ENCODE measurements at places on chromosomes 16 and 17.

- DNase-seq, result no peak
Observed at GRCh38 chr17:82443465-82444283, 6.9 kb downstream of the CYBC1 start.

- DNase-seq, result no peak
Observed at GRCh38 chr17:43216369-43216761, 4.7 kb downstream of the TMEM106A start.

DNA sequence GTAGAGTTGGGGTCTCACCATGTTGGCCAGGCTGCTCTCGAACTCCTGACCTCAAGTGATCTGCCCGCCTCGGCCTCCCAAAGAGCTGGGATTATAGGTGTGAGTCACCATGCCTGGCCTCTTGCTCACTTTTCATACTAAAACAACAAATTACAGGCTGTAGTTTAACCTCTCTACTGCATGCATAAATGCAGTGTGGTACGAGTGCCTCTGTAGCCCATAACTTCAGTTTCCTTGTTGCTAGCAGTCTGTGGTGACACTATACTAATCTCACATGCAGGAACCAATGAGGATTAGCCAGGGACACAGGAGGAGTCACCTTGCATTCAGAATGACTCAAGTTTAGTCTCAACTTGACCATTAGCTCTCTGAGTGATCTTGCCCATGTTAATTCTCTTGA lies 20.1 kb downstream of the HMOX2 start:
- DNase-seq, result no peak

GRCh38 chr17:68662037-68662432 lies 60.9 kb upstream of the FAM20A start:
- DNase-seq, result no peak

DNA sequence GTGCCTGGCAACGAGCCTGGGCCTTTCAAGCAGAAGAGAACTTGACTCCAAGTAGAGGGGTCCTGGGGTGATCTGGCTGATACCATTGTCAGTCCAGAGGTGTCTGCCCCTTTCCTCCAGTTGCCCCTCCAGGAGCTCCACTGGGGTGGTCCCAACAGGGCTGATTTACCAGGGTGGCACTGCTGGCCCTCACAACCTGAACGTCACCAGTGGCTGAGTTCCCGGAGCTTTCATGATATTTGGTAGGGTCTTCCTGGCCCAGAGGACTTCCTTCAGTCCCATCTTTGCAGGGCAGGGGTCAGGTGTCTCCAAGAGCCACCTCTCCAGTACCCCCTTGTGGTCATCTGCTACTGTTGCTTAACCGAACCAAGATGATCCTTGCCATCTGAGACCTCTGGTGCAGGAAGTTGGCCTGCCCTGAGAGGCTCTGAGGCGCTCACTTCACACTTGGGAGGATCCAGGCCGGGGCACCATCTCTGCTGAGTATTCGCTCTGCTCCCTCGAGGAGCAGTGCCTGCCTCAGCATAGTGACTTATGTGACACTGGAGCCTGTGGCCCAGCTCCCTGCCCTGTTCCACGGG lies 3.5 kb downstream of the LIMD2 start:
- no peak for DNase-seq

- DNase-seq, result no peak
Observed at GRCh38 chr16:65318590-65319257, 196.9 kb upstream of the CDH11 start.

DNA sequence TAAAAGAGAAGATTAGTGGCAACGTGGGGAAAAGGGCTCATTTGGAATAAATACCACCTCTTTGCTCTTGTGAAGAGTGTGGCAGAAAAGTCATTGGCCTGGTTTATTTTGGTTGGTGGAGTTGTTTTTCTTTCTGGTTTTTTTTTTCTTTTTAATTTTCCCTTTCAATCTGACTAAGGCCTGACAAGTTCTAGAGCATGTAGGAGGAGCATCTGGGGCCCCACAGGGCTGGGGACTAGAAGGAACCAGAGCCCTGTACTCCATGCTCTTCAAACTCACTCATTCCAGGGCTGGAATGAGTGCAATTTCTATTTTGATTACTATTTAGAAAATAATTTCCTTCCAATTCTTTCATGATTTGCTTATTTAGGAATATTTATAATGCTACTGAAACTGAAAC lies 13.3 kb downstream of the IRX5 start:
- DNase-seq, result no peak

DNA sequence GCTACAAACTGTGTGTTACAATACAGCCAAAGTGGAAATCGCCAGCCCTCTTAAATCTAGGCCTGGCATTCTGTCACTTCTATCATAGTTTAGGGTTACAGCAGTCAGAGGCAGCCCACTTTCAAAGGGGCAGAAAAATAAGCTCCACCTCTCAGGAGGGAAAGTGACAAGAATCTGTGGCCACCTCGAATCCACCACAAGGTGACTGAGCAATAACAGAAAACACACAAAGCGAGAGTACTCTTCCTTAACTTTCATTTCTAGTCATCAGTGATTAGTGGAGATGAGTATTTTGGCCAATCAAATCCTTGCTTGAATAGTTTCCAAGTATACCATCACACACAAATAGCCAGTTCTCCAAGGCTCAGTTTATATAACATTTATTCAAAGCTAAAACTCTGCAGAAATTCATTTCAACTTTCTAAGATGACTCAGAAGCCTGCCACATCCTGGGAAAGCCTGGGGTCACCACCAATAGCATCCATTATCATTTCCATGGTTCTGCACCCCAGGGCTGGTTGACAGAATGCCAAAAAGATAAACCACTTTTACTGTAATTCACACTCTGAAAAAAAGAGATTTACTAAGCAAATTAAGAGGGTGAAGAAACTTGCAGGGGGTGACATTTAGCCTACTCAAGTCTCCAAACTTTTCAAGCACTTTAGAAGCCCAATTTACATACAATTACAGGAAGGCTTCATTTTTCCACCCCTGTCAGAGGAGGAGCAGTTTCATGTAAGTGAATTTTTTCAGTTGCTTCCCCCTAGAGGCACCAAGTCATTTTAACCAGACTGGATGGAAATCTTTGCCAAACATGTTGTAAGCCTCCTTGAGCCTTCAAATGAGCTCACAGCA lies 66.8 kb downstream of the SALL1 start:
- DNase-seq, result no peak

- DNase-seq, result no peak
Observed at GRCh38 chr17:1873418-1873817, 43.6 kb downstream of the RPA1 start.

DNA sequence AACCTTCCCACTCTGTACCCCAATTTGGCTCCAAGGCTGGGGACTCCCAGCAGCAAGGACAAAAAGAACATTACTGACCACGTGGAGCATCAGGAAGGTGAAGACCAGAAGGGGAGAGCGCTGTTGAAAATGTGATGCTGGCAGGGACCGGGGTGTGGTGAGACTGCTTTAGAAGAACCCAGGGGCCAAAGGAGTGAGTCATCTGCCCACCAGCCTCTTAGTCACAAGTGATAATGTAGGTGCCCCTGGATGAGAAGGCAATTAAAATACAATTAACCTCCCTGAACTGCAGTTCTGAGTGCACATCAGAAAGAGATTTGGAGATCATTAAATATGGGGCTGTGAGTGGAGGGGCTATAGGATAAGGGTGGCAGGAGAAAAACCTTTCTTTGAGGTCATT lies 366.6 kb upstream of the CCL2 start:
- no peak for DNase-seq

- no peak for DNase-seq
Observed at GRCh38 chr17:45334701-45335677, 18.2 kb upstream of the MAP3K14 start.

DNA sequence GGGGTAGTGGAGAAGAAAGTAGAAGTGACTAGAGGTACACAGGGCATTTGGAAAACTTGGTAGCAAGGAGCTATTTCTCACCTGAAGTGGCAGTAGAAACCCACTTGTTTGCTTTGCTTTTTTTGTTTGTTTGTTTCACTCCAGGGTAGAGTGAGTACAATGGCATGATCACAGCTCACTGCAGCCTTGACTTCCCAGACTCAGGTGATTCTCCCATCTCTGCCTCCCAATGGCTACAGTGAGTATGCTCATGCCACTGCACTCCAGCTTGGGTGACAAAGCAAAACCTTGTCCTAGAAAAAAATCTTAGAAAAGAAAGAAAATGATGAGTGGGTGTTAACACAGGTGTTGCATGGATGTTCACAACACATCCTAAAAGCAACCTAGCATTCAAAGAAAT lies 40.4 kb downstream of the SCNN1G start:
- DNase-seq, result no peak

DNA sequence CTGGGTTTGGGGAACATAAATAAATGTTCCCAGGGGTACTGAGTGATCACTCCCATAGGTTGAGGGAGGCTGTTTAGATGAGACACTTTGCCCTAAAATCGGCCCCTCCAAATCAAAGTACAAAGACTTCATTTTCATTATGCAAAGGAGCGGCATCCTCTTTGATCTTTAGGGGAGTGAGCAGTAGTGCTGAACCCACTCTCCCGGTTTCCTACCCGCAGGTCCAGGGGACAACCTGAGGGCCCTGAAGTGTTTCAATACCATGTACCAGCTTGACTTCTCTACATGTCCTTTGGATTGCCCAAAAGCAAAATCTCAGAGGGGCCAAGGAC lies 3.6 kb downstream of the HOXB6 start:
- DNase-seq, result no peak

- no peak for DNase-seq
Observed at GRCh38 chr16:11473728-11474127, 113.0 kb downstream of the LITAF start.

GRCh38 chr16:71777329-71777728 lies 31.3 kb downstream of the AP1G1 start:
- DNase-seq, result no peak

DNA sequence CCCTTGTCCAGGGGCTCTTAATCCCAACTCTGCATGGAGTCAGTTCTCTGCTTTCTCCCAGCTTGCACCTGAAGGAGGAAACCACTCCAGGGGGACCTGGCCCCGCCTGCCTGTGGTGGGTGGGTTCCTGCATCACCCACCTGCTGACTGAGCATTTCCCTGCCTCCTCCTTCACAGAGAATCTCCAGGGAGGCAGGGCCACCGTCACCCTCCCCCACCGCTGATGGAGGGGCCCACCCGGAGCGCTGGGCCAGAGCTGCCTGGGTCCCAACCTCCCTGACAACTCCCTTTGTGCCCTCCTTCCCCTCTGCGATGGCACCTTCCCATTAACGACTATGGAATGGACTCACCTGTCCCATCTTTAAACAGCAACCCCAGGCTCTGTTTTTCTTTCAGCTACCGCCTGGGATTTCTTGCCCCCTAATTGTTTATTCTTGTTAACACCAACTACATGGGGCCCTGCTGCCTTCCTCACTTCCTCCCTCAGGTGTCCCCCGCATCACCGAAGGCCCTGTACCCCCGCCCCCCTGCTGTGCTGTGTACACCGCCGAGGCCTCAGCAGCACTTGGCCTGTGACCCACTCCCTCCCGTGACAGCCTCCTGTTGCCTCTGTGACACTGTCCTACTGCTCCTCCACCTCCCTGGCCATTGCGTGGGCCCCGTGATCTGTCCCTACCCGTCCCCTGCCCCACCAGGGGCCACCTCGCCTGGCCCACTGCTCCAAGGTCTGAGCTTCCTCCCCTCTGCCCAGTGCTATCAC lies 842 bp upstream of the TEDC2 start:
- no peak for DNase-seq

DNA sequence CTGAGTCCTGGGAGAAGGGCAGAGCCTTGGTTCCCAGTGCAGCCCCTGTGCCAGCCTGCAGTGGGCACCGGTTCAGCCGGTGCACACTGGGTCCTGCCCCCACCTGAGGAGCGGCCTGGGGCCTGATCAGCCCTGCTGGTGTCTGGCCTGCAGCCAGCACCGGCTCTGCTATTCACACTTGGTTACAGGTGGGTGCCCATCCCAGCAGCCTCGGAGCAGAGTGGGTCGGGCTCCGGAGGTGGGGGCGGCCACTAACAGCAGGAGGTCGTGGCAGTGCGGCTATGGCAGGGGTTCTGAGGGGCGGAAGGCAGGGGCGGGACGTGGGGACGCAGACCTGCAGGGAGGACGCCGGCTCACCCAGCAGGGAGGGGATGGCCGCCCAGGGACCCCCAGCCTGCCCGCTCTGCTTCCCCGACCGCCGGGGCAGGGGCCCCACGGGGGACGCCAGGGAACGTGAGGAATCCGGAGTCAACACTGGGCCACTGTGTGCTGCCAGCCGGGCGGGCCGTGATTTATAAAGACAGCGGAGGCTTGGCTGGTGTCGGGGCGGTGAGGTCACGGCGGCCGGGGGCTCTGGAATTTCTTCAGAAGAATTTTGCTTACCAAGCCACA lies 20.3 kb downstream of the METRNL start:
- no peak for DNase-seq

GRCh38 chr17:17063546-17064122 lies 21.4 kb downstream of the MPRIP start:
- DNase-seq, result no peak

DNA sequence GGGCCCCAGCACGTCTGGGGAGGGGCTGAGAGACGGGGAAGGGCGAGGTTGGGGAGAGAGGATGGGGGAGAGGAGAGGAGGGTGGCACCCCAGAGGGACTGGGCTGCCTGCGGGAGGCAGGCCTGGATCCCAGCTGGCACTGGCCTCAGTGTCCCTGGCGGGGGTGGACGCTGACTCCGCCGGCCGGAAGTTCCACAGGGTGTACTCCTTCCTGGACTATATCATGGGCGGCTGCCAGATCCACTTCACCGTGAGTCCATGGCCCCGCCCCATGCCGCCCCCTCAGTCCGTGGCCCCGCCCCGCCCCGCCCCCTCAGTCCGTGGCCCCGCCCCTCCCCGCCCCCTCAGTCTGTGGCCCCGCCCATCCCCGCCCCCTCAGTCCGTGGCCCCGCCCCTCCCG lies 11.3 kb downstream of the CPNE7 start:
- DNase-seq, result no peak

GRCh38 chr16:81921843-81922584 lies 89.3 kb downstream of the SDR42E1 start:
- DNase-seq, result no peak

DNA sequence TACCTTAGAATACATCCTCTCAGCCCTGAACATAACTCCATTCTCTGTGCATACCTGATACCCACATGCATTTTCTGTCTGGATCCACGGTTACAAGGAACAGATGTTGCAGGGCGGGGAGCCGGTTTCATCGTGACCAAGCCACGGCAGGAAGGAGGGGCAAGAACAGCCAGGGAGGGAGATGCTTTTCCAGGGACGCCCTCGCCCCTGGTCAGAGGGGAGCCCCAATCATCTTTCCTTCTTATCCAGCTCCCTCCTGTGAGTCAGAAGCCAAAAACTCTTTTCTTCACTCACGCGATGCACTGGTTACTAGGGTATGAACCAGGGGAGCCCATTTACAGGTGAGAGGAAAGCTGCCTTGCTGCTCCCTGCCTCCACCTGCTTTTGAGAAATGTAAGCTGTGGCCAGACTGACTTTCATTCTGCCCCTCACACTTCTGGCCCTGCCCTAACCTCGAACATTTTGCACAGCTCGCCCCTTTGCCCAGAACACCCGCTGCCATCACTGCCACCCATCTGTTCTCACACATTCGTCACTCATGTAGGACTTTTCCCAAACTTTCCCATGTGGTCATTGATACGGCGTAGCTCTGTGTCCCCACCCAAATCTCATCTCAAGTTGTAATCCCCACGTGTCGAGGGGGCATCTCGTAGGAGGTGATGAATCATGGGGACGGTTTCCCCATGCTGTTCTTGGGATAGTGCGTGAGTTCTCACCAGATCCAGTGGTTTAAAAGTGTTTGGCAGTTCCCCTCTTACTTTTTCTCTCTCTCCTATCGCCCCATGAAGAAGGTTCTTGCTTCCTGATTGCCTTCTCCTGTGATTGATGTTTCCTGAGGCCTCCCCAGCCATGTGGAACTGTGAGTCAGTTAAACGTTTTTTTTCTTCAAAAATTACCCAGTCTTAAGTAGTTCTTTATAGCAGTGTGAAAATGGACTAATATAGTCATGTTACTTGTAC lies 20.5 kb downstream of the FOXL1 start:
- DNase-seq, result no peak

Data from stimulated activated CD4-positive, alpha-beta T cell treated with anti-CD3 and anti-CD28 coated beads, TNF-alpha, amount 100 ng/mL, for 1 hour (primary cell).